Activated naive CD4-positive, alpha-beta T cell (primary cell): ENCODE measurements at places on chromosomes 13 and 19.

- no peak for DNase-seq
Observed at GRCh38 chr19:41233748-41234240, 14.8 kb downstream of the AXL start.

GRCh38 chr19:18029617-18030338 is 21.8 kb downstream of the ARRDC2 start:
- no peak for DNase-seq

GRCh38 chr13:40794414-40795368 is 5.3 kb downstream of the SLC25A15 start:
- DNase-seq = no peak

- no peak for DNase-seq
Observed at GRCh38 chr13:31895691-31896090, 135.9 kb upstream of the FRY start.

DNA sequence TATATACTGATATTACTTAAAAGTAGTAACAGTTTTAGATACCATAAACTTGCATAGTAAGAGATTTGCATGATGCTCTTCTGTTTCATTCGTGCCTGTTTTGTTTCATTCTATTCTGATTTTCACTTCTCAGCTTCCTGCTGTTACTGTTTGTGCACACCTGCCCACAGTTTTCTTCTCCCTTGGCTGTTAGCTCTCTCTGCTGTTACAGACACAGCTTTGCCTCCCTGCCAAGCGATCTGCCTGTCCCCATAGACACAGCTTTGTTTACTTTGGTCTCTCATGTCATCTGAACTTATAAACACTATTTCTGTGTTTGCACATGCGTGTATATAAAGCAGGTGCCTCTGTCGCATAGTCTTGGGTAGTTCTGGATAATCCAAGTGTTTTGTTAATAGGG is 21.4 kb upstream of the UPF3A start:
- no peak for DNase-seq
